H9 (cell line): ENCODE measurements at places on chromosomes 4 and X. TPM values are rescaled to one million over a fixed set of nuclear protein-coding genes. Genes with fewer than 3 reads are reported as not detected.
A peak's percentile ranks its signal among the peaks of the same experiment; 100 is the strongest.

GRCh38 chr4:53804719-53805118 is 213.4 kb upstream of the LNX1 start:
- DNase-seq = peak; percentile 48

DNA sequence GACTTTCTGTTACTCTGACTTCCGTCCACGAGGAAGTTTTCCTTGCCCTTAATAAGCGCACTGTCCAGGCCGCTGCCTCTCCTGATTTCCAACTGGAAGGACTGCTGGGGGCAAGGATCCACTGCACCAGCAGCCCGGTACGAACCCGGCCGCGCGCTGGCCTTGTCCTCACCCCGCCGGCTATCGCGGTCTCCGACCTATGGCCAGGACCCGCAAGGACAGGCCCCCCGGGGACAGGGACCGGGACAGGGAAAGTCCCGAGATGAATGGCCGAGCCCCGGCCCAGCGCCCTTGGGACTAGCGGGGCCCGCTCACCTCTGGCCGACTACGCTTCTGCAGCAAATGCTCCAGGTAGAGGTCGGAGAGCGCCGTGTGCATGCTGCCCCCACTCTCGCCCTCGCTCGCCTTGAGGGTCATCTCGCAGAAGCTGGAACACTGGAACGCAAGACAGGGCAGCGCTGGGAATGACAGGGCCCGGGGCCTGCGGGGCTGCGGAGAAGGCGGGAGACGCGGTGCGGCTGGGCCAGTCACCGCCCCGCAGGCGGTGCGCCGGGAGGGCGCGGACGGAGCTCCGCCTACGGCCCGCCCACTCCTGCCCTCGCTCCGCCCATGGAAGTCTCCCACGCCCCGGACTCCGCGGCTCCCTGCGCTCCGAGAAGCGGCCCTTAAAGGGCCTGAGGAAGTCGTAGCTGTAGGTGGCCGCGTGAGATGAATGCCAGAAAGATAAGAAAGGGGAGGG is at the start of gene MPP1:
MPP1 (minus strand) TSS at position 529 of the 739 bp plus-strand sequence; CDS start at position 417, 112 bp downstream.
- DNase-seq = peak; percentile 74

GRCh38 chr4:3725936-3726870 is 40.0 kb upstream of the ADRA2C start:
- no peak for DNase-seq

DNA sequence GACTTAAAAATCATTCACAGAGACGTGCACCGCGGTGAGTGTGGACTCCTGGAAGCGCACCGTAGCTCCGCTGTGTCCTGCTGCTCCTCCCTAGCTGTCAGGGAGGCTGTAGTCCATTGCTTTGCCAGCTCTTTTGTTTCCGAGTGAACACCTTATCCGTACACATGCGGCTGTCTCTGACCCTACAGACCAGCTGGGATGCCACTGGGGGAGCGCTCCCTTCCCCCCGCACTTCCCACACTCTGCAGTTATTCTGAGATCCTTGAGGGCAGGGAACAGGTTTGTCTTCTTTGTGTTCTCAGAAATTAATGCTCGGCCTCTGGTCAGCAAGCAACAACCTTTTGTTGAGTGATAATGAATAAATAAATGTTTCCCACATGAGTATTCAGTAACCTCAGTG is 33.7 kb upstream of the MSANTD1 start:
- no peak for DNase-seq

DNA sequence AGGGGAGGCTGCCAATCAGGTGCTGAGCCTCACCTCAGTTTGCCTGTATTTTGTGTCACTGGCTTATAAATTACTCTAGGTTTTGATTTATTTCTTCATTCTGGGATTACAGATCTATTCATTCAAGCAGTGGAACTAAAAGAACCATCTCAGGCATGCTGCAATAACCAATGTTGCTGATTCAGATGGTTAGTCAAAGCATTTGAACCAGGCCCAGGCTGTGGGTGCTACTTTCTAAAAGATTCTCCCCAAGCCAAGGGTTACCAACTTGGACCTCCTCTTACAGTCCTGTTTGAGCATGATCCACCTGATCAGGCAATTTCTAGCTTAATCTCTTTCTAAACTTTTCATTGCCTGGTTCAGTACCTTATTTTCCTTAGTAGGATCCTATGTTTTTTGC is 67.2 kb downstream of the TMEM131L start:
- no peak for DNase-seq

DNA sequence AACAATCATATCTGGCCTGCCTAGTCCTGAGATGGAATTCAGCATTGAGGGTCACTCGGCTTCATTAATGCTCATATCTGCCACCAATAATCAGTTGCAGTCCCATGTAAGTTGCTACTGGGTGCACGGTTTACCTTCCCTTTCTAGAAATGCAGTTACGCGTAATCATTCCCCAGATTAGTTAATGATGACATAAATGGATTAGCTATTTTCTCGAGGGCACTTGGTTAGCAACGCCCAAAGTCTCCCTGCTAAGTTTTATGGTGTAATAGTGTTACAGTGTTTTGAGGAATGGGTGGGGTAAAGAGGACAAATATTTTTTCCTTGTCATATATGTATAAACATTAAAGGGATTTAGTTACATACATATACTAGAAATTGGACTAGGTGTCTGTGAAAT is 118.8 kb downstream of the MID1 start:
- DNase-seq = no peak

- no peak for DNase-seq
Measured at GRCh38 chr4:700587-701264, 4.9 kb upstream of the PCGF3 start.

DNA sequence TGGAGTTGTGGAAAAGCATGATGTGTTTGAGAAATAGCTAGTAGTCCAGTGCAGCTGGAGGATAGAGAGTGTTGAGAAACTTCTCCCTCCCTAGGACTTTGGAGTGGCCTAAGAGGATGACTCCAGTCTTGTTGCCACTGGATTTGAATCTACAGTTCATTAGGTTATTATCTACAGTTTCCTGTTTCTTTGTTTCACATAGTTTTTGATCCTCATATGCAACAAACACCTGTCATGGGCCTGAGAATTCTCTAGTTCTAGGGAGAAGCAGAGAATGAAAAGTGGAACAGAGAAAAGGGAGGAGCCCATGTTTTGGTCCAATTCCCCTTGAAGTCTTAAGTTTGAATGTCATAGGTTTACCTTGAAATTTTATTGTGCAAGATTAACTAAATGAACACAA is 73.6 kb upstream of the TBC1D9 start:
- DNase-seq = no peak

DNA sequence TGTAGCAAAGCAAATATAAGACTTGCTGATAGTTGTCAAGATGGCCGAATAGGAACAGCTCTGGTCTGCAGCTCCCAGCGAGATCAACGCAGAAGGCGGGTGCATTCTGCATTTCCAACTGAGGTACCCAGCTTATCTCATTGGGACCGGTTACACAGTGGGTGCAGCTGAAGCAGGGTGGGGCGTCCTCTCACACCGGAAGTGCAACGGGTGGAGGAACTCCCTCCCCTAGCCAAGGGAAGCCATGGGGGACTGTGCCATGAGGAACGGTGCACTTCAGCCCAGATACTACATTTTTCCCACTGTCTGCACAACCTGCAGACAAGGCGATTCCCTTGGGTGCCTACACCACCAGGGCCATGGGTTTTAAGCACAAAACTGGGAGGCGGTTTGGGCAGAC is 382.3 kb upstream of the EMCN start:
- no peak for DNase-seq

DNA sequence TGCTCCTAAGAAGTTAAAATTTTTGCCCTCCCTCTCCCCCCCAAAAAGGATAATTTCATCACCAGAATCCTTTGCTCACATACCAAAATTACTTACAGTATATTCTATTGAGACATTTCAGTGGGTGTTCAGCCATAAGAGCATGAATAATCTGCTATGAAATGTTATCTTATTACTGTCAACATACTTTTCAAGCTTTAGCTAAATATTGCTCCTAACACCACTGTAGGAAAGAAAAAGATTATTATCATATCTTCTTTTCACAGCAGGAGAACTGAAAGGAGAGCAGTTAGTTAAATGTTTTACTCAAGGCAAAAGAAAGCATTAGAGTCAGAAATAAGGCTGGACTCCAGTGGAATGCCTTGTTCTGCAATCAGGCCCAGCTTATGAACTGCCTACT is 231.0 kb upstream of the GYPA start:
- DNase-seq = no peak

DNA sequence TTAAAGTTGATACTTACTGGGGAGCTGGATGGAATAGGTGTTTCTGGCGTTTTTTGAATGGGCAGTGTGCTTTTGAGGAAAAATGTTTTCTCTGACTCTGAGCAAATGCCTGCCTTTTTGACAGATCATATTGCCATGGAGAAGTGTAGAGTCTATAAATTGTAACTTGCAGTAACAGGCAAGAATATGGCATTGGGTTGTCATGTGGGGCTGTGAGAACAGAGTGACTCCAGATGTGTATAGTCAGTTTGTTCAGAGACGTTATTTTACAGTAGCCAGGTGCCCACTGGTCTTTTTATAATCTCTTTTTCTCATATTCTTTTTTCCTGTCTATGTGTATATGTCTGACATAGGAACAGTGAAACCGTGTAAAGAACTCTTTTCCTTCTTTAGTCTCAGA is 40.8 kb downstream of the RAPGEF2 start:
- DNase-seq = no peak

DNA sequence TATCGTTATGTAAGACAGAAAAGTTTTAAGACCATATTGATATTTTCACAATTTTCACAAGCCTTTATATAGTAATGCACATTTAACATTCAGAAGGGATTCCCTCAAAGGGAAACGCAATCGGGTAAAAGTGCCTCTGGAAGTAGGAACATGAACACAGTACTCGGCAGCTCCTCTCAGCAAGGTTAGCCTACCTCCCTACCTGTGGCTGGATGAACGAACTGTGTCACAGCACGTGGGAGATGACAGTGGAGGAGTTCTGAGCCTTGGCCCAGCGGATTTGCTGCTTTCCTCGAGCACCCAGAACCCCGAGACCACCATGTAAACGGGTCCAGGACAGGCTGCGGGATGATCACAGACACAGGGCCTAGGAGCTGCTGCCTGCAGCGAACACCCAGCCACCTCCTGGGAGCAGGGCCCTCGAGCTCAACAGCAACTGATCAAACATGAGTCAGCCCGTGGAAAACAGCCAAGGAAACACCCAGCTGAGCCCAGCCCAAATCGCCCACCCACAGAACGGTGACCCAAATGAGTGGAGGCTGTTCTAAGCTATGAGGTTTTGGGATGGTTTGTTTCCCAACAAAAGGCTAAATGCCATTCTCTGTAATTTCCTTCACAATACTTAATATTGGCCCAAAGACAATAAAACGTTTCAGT is 30.4 kb downstream of the FAT1 start:
- DNase-seq = no peak

- no peak for DNase-seq
Measured at GRCh38 chr4:23769406-23769805, 120.4 kb downstream of the PPARGC1A start.

DNA sequence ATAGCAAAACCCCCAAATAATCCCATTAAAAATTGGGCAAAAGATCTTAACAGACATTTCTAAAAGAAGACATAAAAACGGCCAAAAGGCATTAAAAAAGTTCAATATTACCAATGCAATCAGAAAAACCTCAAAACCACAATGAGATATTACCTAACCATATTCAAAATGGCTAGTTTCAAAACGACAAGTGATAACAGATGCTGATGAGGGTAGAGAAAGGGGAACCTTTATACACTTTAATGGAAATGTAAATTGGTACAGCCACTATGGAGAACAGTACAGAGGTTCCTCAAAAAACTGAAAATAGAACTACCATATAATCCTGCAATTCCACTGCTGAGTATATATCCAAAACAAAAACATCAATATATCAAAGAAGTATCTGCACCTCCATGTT is 6.2 kb downstream of the AADAT start:
- no peak for DNase-seq

DNA sequence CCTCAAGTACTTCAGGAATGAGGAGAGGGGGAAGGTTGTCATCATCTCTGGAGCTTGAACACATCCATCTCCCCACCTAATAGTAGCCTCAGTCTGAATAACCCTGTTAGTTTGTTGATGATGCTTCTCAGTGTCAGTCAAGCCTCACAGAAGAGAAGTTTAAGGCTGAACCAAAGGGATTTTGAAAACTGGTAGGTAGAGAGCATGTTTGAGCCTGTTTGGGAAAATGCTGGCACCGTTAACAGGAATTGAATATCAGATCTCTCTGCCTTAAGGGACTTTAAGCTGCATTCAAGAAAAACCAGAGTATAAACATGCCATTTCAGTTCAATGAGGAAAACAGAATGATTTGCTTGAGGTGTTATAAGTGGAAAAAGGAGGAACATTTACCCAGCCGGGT is 73.1 kb downstream of the MAPK10 start:
- DNase-seq = no peak

GRCh38 chr4:180528003-180528402 is 1715.2 kb upstream of the TENM3 start:
- no peak for DNase-seq

- no peak for DNase-seq
Measured at GRCh38 chrX:15464704-15465103, 28.4 kb downstream of the PIR start.

DEFB131A gene
- not detected in 2 replicates for total RNA-seq

ZXDA gene
- total RNA-seq = not detected in 2 replicates

ZNF185 gene
- total RNA-seq = 10.2 and 11.3 TPM in 2 replicates

PASD1 gene
- not detected in 2 replicates for total RNA-seq

CT45A7 gene
- total RNA-seq = not detected in 2 replicates

AKAP14 gene
- total RNA-seq = not detected in 2 replicates
